ENCODE measurements at places on chromosomes 7 and 10.

- DNase-seq: no peak
These were observed 119.0 kb downstream of the OAT start for GRCh38 chr10:124299696-124300095.

GRCh38 chr7:86733783-86734182 is 90.1 kb downstream of the GRM3 start:
- DNase-seq: no peak

GRCh38 chr10:71812913-71813590 is 38.0 kb downstream of the PSAP start:
- no peak for DNase-seq

DNA sequence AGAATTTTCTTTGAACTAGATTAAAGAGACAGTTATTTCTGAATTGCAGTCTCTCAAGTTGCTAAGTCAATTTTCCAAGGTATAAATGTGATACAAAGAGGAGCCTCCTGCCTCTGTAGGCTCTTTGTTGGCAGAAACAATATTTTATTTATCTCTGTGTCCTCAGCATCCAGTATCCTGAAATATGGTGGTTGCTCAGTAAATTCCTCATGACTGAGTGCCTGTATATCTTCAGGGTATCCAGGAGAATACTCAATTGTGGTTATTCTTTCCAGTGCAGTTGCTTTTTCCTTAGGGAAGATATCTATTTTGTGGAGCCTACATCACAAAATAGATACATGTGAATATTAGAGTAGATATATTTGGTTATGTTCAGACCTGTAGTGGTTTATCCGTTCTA is 144.8 kb upstream of the FERD3L start:
- no peak for DNase-seq

DNA sequence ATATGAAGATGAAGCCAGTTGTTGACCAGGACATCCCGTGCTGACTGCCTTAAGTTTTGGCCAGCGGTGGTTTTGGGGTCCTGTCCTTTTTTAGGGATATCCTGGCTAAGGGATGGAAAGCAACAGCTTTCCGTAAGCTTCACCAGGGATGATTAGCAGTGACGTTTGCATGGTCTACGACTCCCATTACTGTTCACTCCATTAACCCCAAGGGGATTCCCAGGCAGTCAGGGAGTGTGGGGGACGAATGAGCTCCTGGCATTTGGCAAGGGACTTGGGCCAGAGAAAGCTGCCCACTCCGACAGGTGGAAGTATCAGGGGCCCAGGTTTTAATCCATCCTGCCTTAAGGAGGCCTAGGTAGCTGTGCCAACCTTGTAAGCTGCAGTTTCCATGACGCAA is 66.8 kb downstream of the ITGB1 start:
- no peak for DNase-seq

GRCh38 chr7:71457021-71457420 is 325.1 kb downstream of the GALNT17 start:
- no peak for DNase-seq

- DNase-seq: no peak
These were observed 70.4 kb downstream of the ST8SIA6 start for GRCh38 chr10:17383801-17384555.

- DNase-seq: no peak
These were observed 1156.0 kb upstream of the LRRTM3 start for GRCh38 chr10:65769828-65770227.

DNA sequence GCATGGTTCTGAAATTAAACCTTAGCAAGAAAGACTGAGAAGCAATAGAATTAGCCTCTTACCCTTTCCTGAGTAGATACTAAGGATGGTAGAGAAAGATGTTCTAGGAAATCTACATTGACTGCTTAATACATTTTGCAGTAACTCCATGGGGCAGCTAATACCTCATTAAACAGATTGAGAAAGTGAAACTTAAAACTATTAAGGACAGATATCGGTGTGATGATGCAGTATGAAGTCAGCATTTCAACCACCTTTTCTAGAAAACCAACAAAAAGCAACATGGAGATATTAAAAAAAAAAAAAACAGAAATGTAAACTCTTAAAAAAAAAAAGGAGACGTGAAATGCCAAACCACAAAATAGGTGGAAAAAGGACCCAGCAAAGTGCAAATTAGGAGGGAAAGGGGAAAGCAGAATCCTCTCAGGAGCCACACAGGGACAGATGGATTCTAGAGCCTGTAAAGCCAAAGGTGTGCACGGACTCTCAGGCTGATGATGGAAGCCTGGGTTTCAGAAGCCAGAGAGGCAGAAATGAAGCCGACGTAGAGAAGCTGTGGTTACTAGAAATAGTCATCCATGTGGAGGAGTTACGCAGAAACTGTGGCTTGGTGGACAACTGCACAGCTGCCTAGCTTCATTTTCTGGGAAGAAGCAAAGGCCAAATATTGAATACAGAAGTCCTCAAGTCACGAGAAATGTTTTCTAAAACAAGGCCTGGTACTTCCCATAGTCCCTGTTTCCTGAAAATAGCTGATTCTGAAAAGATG is 38.1 kb upstream of the GPR141 start:
- DNase-seq: no peak

- DNase-seq: no peak
These were observed at the start of gene PHYHIPL for GRCh38 chr10:59176241-59177030. Gene PHYHIPL, plus strand, starts transcription at chr10:59176643. Its CDS starts 211 bp downstream, at chr10:59176854.

DNA sequence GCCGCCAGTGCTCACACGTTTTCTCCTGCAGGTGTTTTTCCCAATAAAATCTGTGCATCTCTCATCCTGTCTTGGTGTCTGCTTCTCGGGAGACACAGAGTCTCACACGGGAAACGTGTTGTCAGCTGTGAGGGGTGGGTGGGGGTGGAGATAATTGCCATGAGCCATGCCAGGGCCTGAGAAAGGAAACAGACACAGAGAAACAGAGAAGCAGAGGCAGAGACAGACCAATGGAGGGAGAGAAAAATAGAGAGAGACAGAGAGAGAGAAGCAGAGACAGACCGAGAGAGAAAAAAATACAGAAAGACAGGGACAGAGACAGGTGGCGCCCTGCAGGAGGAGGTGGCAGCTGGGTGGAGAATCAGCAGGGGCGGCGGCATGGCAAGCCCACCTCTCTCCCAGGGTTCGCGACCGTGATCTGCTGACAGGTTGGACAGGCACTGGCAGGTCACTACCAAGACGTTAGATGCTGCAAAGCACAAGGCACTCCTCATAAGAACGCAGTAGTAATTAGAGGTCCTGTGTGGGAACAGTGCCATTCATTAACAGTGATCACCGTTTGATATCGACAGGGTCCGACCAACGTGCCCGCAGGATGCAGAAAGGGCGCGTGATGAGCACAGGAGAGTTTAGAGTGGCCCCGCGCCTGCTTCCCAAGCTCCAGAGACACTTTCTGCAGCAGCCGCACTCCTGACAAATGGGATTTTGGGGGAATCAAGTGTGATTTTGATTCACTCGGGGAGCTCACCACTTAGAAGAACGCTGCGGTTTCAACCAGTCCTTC is 70.5 kb upstream of the INSIG1 start:
- DNase-seq: no peak
